B cell (primary cell): ENCODE measurements at places on chromosomes 3 and 15.

- no peak for DNase-seq
These were observed 277 bp upstream of the DALRD3 start for GRCh38 chr3:49018707-49019006.

GRCh38 chr3:46378426-46378942 lies 7.7 kb downstream of the CCR5 start:
- peak; percentile 64 for DNase-seq

DNA sequence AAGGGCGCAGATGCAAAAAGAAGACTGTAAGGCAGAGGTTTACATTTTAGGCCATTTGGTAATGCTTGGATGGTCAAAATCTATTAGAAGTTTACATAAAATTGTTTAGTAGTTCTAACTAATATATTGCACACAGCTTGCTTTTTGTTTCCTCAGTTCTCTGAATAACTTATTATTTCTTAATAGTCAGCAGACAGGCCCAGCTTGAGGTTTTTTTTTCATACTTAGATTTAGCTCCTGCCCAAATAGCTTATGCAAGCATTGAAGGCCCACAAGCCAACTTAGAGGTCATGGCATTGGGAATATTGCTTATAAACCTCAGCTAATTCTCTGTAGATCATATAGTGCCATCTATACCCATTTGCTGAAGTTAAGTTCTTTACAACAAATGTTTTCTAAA lies 172.5 kb downstream of the RAP2B start:
- no peak for DNase-seq

- no peak for DNase-seq
These were observed 352.7 kb downstream of the SLC9A9 start for GRCh38 chr3:143495527-143495926.

DNA sequence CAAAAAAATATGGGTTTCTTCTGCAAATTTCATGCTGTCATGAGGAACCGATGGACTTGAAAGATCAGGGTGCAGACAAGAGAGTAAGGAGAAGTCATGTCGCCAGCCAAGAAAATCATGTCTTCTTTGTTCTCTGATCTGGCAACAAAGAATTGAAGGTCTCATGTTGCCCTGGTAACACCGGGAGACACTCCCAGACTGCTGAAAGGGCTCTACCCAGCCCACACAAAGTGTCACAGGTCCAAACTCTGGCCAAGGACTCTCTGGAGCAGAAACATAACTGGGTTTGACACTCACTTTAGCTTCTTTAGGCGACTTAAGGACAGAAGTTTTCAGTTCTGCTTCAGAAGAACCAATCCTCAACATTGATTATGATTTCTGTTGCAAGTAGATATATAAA lies 42.9 kb downstream of the SIDT1 start:
- no peak for DNase-seq

- DNase-seq: peak; percentile 91
These were observed 13.5 kb upstream of the ZNF592 start for GRCh38 chr15:84734794-84735479.

GRCh38 chr3:30655187-30655812 lies 48.9 kb downstream of the TGFBR2 start:
- DNase-seq: peak; percentile 69

DNA sequence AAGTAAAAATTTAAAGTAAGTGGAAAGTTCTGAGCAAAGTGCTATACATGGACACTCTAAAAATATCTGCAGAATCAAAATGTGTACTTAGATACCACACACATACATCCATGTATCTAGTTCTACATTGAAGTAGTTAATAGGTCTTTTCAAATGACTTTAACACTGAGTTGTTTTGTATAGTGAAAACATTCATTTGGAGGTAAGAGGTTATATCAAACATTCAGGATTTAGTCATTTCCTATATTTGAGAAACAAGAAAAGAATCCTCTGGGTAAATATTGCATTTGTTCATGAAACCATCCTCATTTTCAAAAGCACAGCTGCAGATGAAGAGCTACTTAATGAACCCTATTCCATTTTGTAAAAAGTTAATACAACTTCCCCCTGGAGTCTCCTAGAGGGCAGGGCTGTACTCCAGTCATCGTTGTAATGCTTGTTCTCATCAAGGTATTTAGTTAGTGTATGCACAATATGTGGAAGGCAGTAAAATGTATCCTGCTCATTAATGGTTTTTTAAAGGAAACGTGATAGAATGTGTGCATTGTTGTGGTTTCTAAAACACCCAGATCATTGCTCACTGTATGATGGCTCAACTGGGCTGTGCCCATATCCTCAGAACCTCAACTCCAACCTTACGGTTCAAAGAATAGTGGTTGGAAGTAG lies 26.2 kb downstream of the ARPP21 start:
- no peak for DNase-seq

- no peak for DNase-seq
These were observed 112.8 kb downstream of the NSUN3 start for GRCh38 chr3:94175677-94176076.

GRCh38 chr3:102037209-102037608 lies 187.9 kb downstream of the NFKBIZ start:
- DNase-seq: no peak

DNA sequence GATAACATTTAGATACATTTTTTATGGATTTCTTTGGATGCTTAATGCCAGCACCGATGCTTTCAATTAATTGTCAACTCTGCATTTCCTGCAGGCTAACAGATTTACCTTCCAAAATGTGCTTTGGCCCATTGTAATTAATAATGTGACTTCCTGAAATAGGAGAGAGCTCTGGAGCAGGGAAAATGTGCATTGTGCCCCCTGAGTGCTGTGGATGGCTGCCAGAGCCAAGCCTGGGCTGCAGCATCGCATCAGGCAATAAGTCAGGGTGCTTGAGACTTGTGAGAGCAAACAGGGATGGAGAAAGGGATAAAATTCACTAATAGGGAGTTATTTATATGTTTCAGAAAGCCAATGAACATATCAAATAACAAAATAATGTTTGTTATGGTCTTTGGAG lies 133.8 kb downstream of the MOBP start:
- no peak for DNase-seq

DNA sequence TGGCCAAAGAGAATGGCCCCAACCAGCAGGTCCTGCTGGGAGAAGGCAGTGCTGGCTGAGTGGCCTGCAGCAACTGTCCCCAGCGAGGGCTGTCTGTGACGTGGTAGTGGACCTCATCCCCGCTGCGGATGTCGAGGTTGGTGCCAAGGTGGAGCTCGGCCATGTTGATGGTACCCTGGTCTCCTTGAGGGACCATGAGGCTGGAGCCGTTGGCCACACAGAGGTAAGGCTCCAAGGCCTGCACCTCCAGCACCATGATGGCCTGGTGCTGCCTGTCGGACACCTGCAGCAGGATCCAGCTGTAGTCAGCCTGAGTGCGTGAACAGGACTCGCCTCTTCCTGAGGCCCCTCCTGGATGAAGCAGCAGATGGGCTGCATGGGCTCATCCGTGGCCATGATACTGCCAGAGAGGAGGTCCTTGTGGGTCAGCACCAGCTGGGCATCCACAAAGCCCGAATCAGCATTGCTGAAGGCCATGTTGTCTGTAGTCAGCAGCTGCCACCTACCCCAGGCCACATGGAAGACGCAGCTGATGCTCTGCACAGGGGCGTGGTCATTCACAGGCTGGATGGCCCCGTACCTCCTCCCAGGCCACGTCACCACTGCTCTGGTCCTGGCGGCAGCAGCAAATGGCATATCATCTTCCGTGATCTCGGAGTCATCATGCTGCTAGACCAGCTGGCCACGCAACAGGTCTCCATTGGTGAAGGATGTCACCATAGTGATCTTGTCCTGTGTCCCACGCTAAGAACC lies 167.5 kb downstream of the GOLGA6L4 start:
- no peak for DNase-seq

DNA sequence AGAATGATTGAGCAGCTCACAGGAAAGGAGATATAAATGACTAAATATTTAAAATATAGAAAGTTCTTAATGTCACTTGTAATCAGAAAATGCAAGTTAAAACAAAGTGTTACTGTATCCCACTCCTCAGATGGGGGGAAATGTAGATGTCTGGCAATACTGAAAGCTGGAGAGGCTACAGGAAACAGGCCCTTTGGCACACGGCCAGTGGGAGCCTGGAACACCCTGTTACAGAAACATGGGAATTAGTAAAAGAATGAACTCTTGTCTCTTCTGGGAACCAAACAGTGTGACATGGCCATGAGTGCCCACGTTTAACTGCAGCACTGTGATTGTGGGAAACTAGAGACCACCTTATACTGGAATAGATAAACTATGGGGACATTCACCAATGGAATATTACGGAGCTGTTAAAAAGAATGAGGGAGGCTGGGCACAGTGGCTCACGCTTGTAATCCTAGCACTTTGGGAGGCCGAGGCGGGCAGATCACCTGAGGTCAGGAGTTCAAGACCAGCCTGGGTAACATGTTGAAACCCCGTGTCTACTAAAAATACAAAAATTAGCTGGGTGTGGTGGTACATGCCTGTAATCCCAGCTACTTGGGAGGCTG lies 50.2 kb downstream of the CDCP1 start:
- no peak for DNase-seq

DNA sequence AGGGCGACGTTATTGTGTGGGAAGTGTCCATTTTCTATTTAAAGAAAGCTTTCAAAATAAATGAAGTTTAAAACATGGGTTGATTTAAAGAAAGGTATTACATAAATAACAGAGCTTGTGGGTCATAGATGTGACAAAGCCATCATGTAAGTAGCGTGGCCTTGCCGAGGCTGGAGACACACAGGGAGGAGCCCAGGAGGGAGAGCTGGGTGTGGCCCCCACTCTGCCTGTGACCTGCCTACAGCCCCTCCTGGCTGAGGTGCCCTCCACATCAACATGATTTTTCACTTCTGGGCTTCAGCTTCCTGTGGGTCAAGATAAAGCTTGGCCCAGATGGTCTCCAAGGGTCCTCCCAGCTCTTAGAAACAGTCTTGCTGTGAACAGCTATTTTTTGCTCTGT lies 12.5 kb upstream of the MGLL start:
- no peak for DNase-seq

GRCh38 chr15:44584162-44584749 lies 47.3 kb downstream of the EIF3J start:
- peak; percentile 63 for DNase-seq

- DNase-seq: no peak
These were observed 21.0 kb downstream of the CHST2 start for GRCh38 chr3:143140550-143140949.

- DNase-seq: no peak
These were observed 43.8 kb downstream of the ZNF710 start for GRCh38 chr15:90044916-90045371.

DNA sequence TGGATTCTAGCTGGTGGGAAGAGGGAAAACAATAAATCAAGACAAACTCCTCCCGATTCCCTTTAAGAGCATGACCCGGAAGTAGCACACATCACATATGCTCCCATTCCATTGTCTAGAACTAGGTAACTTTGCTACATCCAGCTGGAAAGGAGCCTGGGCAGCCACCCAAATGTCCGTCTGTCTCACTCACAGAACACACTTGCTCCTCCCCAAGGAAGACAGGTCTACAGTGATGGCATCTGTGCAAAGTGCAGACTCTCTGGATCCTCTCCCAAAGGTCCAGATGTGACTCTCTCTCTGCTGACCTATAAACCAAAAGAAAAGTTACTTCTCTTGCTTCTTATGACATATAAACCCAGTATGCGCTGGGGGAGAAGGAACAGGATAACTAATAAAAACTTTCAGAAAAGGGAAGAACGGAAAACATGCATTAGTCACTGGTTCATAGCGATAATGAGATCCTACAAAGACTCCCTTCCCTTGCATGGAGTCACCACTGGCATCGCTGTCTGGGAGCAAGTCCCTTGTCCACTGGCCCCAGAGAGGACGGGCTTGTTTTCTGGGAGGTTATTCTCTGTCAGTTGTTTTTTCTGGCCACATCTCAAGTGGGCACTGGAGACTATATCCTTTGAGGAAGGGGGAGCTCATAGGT lies 29.8 kb upstream of the EPHB3 start:
- no peak for DNase-seq

DNA sequence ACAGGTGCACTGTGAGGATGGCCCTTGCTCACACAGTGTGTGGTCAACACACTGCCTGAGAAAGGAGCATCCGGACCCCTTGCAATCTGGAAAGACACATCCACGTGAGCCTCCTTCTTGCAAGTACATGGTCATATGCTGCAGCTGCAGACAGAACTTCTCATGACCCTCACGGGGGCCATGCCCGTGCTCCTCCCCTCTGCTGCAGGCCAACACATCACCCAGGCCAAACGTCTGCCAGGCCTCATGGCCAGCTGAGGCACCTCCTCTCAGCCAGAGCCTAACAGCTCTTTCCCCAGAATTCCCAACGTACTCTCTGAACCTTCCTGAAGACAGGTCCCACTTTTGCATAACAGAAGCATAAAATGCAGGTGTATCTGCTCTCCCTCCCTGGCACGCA lies 25.3 kb downstream of the SLC41A3 start:
- no peak for DNase-seq

DNA sequence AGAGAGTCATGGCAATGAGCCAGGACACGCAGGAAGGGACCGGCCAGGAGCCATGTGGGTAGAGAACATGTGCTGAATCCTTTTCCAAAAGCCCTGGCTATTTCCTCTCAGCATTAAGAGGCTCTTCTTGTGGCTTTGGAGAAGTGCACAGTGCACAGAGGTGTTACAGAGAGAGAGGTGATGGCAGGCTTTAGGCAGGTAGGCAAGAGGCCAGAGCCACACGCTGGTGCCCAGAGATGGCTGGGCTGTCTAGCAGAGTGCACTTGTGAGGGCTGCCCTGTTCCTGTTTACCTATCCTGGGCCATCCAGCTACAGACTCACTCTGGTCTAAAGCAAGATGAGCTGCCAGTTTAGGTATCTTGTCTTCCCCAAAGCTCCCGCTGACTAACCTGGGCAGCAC lies 402.6 kb downstream of the OCA2 start:
- DNase-seq: no peak

DNA sequence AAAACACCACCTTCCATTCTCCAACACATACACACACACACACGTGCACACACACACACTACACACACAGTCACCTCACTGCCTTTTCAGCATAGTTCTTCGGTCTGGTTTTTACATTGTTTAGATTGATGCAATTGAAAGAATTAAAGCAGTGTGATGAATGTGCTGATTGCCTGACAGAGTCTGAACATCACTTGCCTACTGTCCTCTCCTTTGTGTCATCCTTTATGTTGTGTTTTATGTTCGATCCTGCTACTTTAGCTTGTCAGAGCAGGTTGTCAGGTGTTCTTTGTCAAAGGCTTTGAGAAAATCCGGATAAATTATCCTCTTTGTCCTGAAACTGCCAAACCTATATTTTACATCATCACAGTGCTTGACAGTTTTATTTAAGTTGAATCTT lies 80.4 kb downstream of the IQCH start:
- DNase-seq: no peak
